ENCODE measurements at places on chromosomes 2 and 18. TPM values are rescaled to one million over a fixed set of nuclear protein-coding genes. Genes with fewer than 3 reads are reported as not detected.

The NGEF gene
- 0.77 TPM for total RNA-seq

The FIGN gene
- total RNA-seq: not detected

The CYP27A1 gene
- 26.8 TPM for total RNA-seq

The IDH1 gene
- total RNA-seq: 265 TPM

The C2orf78 gene
- not detected for total RNA-seq

The CRYGB gene
- total RNA-seq: not detected

The FAM228A gene
- total RNA-seq: not detected

The ACMSD gene
- not detected for total RNA-seq

The IL1R2 gene
- total RNA-seq: 15.5 TPM

The CPO gene
- not detected for total RNA-seq

DNA sequence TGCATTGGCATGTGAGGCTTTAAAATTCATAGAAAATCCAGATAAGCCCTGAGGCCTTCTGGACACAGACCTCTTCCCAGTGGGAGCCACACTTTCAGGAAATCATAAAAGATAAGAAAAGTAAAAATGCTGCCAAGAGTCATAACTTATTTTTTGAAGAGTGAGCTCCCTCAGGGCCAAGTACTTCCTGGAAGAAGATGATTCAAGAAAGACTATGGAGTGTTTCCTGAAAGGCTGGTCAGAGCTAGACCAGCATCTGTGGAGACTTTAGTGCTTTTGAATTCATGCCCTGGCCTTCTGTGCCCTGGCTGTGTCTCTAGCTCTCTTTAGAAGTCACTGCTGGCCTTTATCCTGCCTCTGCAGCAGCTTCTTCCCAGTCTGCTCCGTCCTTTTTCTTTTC is 6.4 kb upstream of the XDH start:
- no peak for DNase-seq

GRCh38 chr2:239252801-239253200 is 148.0 kb downstream of the HDAC4 start:
- DNase-seq: no peak

GRCh38 chr2:187013058-187013457 is 164.1 kb upstream of the ZSWIM2 start:
- DNase-seq: no peak

- DNase-seq: no peak
These were observed 18.9 kb upstream of the BAZ2B start for GRCh38 chr2:159635006-159635789.

DNA sequence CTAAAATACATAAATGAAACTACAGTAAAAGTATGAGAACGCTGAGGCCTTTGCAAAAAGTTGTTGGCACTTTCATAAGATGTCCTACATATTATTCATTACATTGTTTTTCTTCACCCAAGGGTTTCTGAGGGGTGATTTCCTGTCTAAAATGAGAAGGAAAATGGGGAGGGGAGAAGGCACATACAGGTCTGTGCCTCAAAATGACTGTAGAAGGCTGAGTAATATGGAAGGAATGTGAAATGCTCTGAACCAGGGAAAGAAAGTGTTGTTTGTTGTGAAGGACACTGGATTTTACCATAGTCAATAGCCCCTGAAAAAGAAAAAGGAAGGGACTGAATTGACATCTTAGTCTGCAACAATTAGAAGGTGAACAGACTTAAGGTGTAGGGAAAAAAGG is 99.5 kb upstream of the RNF152 start:
- DNase-seq: no peak

- no peak for DNase-seq
These were observed 395.2 kb downstream of the TGIF1 start for GRCh38 chr18:3845161-3845560.

DNA sequence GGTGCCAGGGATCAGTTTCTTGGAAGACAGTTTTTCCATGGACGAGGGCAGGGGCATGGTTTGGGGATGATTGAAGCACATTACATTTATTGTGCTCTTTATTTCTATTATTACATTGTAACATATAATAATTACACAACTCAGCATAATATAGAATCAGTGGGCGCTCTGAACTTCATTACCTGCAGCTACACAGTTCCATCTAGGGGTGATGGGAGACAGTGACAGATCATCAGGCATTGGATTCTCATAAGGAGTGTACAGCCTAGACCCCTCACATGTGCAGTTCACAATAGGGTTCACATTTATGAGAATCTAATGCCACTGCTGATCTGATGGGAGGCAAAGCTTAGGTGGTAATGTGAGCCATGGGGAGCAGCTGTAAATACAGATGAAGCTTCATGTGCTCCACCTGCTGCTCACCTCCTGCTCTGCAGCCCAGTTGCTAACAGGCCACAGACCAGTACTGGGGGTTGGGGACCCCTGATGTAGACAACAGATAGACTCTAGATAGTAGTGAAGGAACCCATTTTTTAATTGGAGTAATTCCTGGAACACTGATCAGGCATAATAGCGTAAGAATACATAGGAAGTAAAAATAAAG is 41.5 kb upstream of the MC4R start:
- peak; percentile 19 for DNase-seq

DNA sequence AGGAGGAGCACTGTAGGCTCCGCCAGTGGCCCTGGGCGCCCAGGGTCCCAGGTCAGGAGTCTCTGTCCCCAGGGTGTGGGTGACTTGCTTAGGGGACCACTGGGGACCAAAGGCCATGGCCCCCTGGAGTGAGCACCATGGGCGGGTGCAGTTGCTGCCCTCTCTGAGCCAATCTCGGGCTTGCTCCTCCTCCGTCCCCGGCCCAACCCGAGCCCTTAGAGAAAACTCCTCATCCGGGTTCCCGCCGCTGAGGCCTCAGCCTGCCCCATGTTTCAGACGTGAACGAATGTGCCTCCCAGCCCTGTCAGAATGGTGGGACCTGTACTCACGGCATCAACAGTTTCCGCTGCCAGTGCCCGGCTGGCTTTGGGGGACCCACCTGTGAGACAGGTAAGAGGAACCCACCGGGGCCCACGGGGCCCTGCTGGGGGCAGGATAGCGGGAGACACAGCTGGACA is 38.6 kb downstream of the SNED1 start:
- no peak for DNase-seq

DNA sequence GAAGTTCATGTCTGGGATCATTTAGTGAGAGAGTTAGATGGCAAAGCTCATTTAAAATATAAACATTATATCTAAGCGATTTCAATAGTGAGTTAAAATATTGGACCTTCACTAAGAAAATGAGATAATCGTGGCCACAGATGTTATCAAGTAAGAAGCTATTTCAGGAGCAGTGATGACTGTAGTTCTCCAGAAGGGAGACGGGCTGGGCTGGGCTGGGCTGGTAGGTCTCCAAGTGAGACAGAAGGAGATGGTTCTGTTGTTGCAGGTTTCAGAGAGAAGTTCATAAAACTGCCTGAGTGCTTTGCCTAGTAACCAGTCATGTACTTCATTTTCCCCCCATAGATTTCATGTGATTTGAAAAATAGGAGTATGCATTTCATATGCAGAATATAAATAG is 130.1 kb upstream of the DAPL1 start:
- no peak for DNase-seq

DNA sequence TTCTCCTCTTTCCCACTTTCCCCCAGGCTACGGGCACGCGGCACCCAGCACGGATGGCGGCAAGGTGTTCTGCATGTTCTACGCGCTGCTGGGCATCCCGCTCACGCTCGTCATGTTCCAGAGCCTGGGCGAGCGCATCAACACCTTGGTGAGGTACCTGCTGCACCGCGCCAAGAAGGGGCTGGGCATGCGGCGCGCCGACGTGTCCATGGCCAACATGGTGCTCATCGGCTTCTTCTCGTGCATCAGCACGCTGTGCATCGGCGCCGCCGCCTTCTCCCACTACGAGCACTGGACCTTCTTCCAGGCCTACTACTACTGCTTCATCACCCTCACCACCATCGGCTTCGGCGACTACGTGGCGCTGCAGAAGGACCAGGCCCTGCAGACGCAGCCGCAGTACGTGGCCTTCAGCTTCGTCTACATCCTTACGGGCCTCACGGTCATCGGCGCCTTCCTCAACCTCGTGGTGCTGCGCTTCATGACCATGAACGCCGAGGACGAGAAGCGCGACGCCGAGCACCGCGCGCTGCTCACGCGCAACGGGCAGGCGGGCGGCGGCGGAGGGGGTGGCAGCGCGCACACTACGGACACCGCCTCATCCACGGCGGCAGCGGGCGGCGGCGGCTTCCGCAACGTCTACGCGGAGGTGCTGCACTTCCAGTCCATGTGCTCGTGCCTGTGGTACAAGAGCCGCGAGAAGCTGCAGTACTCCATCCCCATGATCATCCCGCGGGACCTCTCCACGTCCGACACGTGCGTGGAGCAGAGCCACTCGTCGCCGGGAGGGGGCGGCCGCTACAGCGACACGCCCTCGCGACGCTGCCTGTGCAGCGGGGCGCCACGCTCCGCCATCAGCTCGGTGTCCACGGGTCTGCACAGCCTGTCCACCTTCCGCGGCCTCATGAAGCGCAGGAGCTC is 35.4 kb downstream of the KCNK3 start:
- DNase-seq: no peak

DNA sequence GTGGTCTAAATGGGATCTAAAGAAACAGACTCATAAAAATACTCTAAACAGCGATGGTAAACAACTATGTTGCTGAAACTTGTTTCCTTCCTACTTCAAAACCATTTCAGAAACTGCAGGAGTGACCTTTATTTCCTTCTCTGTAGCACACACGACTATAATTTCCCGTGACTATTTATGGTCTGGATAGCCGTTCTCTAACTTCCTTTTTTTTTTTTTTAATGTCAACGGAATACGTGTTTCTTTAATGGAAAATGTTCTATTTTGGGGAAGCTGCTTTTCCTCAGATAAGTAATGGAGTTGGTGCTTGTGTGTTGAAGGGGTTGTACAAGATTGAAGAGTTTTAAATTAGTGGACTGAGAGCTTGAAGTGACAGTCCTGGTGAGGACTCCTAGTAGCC is 224.1 kb downstream of the PHLPP1 start:
- no peak for DNase-seq

DNA sequence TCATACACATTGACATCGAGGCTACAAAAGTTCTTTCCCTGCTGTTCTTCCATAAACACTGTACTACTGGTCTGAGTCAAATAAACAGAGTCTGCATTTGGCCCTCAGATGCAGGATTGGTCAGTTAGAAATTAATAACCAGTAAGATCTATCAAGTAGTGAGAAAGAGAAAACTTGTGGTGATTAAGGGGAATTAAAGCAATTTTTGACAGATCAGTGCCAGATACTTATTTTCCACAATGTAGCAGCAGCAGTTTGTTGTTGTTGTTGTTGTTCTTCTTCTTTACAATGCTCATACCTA is 85.0 kb downstream of the IKZF2 start:
- DNase-seq: no peak

DNA sequence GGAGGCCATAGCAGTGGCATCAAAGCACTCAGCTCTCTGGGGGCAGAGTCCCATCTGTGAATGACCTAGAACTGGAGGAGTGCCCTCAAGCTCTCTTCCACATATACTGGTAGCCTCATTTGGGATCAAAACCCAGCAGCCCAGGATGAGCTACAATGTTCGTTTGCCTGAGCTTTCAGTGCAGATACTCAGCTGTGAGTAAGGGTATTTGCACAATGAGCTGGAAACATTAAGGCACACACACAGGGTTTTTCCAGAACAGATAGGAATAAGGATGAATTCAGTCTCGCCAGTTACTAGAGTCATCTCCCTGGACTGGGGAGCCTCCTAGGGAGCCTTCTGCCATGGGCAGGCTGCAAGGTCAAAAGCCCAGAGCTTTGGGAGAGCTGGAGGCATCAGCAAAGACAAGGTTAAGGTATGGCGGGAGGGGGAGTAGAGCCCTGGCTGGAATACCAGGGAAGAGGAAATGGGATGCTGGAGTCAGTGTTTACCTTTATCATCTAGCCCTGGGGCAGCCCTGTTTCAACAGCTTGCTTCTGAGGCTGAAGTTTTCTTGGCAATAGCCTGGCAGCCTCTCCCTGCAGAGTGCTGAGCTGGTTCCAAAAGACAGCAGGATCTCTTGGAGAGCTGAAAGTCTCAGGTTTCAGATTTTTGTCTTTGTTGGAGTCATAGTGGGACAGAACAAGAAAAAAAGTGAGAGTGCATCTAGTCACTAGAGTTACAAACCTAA is 187.7 kb downstream of the LOXHD1 start:
- no peak for DNase-seq

DNA sequence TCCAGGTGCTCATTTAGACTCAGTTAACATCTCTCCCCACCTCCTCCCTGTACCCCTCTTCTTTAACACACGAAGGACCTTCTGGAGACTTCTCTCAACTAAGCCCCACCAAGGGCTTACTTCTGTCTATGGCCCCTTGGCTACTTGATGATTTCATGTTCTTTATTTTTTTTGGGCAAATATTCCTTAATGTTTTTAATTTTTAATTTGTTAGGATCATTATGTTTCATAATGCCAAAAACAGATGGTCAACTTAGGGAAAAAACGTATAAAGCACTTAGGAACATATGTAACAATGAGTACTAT is 25.9 kb downstream of the IL37 start:
- no peak for DNase-seq

- no peak for DNase-seq
These were observed 288.9 kb downstream of the XIRP2 start for GRCh38 chr2:167177196-167177595.

- DNase-seq: no peak
These were observed 207.9 kb upstream of the ACVR2A start for GRCh38 chr2:147636886-147637285.

DNA sequence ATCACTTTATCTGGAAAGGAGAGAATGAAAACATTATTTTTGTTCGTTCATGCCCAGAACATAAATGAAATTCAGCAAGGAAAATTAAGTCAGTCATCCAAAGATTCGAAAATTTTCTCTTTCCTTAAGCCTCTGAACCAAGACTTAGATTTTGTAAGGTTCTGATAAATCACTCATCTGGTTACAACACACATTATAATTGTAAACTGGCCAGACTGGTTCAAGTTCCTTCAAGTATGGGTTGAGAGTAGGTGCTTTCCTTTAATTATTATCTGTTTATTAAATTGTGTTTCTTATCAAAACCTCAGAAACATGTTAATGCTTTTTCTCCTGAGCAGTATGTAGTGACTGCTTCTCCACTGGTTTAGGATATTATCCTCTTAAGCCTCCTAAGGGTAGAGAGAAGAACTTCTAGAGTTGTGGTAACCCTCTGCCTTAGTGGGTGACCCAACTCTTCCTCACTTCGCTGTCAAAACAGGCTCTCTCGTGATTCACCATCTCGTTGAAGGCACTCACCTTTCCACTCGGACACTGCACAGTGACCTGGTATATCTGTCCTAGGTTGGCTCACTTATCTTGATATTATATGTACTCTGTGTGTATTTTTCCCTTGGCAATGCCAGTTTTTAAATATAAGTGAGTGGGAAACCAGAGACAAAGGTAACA is 325.9 kb downstream of the PAX3 start:
- DNase-seq: no peak

- no peak for DNase-seq
These were observed 102.5 kb downstream of the RIT2 start for GRCh38 chr18:43012951-43013350.
